ENCODE measurements at places on chromosomes 16 and 17. TPM values are rescaled to one million over a fixed set of nuclear protein-coding genes. Genes with fewer than 3 reads are reported as not detected.
A peak's percentile ranks its signal among the peaks of the same experiment; 100 is the strongest.

ZFPM1 gene
- total RNA-seq: 12.0 TPM

CCL5 gene
- 133 TPM for total RNA-seq

RPH3AL gene
- total RNA-seq: 1.7 TPM

ARHGDIG gene
- total RNA-seq: not detected

PIPOX gene
- total RNA-seq: 1.5 TPM

NLRC3 gene
- total RNA-seq: 28.4 TPM

KRTAP1-5 gene
- total RNA-seq: not detected

XYLT2 gene
- 41.3 TPM for total RNA-seq

TM4SF5 gene
- total RNA-seq: not detected

ASGR1 gene
- 1.2 TPM for total RNA-seq

HSPB9 gene
- not detected for total RNA-seq

GNGT2 gene
- total RNA-seq: 29.0 TPM

LPO gene
- not detected for total RNA-seq

KRT25 gene
- total RNA-seq: not detected

- H3K36me3 ChIP-seq: peaks cover 3% of the 10 kb centered on the region
- peaks cover 4% of the 10 kb centered on the region for H3K4me1 ChIP-seq
- no peak overlapping the region for H3K4me3 ChIP-seq
- DNase-seq: peak; percentile 13
- no peak overlapping the region for H3K27ac ChIP-seq
- peaks cover 15% of the 10 kb centered on the region for H3K27me3 ChIP-seq
Measured at GRCh38 chr16:9012848-9013507, 49.3 kb upstream of the USP7 start.

DNA sequence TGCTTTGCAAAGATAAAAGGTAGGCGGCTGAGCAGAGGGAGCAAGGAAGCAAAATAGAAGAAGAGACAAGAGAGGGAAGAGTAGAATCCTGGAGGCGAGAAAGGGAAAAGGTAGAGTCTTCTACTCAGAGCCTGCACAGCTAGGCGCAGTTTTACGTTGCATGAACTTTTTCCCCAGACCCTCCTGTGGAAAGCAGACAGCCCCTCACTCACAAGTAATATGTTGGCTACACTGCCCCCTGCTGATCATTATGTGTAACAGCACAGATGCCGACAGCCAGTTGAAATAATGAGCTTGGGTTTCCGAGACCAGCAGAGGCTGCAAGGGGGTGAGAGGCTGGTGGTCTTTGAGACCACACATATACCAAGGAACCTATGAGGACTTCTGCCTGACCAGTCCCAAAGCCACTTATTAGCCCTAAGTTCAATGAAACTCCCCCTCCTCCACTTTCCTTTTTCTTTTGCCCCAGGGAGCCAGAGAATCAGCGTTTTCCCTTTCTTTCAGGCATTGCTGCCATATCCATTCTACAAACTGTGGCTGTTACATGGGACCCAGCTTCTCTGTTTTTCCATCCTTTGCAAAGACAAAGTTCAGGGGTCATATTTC, 22.5 kb upstream of the CMTR2 start:
- H3K36me3 ChIP-seq: no peaks in the 10 kb centered on the region
- no peaks in the 10 kb centered on the region for H3K4me1 ChIP-seq
- DNase-seq: peak; percentile 25
- no peak overlapping the region for H3K4me3 ChIP-seq
- H3K27me3 ChIP-seq: peaks cover 32% of the 10 kb centered on the region

DNA sequence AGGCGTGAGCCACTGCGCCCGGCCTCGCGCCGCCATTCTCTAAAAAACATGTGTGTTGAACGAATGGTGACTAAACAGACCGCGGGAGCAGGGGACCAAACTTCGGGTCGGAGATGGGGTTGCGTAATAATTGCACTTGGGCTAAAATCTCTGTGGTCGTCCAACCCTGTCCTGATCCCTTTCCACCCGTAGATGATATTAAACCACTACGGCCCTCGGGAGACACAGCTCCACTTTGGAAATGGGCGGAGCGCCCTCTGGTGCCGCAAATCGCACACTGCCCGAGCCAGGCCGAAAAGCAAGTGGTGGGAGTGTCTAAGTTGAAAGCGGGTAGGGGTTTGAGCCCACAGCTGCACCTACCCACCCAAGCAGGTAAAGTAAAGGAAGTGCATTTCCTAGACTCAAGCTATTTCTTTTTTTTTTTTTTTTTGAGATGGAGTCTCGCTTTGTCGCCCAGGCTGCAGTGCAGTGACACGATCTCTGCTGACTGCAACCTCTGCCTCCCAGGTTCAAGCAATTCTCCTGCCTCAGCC, 17.0 kb downstream of the CAVIN1 start:
- H3K4me3 ChIP-seq: peak overlapping the region; percentile 12
- H3K36me3 ChIP-seq: no peaks in the 10 kb centered on the region
- peak; percentile 90 for DNase-seq
- H3K4me1 ChIP-seq: peaks cover 16% of the 10 kb centered on the region

GRCh38 chr17:43412166-43412565, 13.4 kb downstream of the ARL4D start:
- no peak for DNase-seq
- H3K27me3 ChIP-seq: peaks cover 8% of the 10 kb centered on the region
- no peak overlapping the region for H3K27ac ChIP-seq

GRCh38 chr17:55348749-55349354, 72.8 kb downstream of the MMD start:
- H3K4me1 ChIP-seq: peaks cover 33% of the 10 kb centered on the region
- no peak overlapping the region for H3K27ac ChIP-seq
- H3K4me3 ChIP-seq: no peak overlapping the region
- peaks cover 5% of the 10 kb centered on the region for H3K36me3 ChIP-seq
- peaks cover 2% of the 10 kb centered on the region for H3K27me3 ChIP-seq

GRCh38 chr17:82303944-82304808, 13.2 kb downstream of the CD7 start:
- peaks cover 8% of the 10 kb centered on the region for H3K36me3 ChIP-seq
- peak overlapping the region; percentile 93 for H3K4me3 ChIP-seq
- peak overlapping the region; percentile 100 for H3K27ac ChIP-seq
- H3K27me3 ChIP-seq: no peaks in the 10 kb centered on the region
- peaks cover 77% of the 10 kb centered on the region for H3K4me1 ChIP-seq
- peak; percentile 11 for DNase-seq

- no peaks in the 10 kb centered on the region for H3K4me1 ChIP-seq
- H3K27ac ChIP-seq: no peak overlapping the region
- H3K36me3 ChIP-seq: no peaks in the 10 kb centered on the region
Measured at GRCh38 chr16:7513429-7513828, 180.8 kb downstream of the RBFOX1 start.

- no peak for DNase-seq
- H3K27me3 ChIP-seq: peaks cover 3% of the 10 kb centered on the region
- no peaks in the 10 kb centered on the region for H3K4me1 ChIP-seq
- no peaks in the 10 kb centered on the region for H3K36me3 ChIP-seq
- H3K27ac ChIP-seq: no peak overlapping the region
- no peak overlapping the region for H3K4me3 ChIP-seq
Measured at GRCh38 chr16:27966756-27967155, 96.8 kb downstream of the GSG1L start.

GRCh38 chr17:4676791-4677190, 27.1 kb downstream of the PELP1 start:
- no peaks in the 10 kb centered on the region for H3K27me3 ChIP-seq
- no peak overlapping the region for H3K27ac ChIP-seq
- no peak overlapping the region for H3K4me3 ChIP-seq
- H3K4me1 ChIP-seq: peaks cover 11% of the 10 kb centered on the region

- peaks cover 41% of the 10 kb centered on the region for H3K36me3 ChIP-seq
- peak overlapping the region; percentile 96 for H3K27ac ChIP-seq
- no peaks in the 10 kb centered on the region for H3K27me3 ChIP-seq
- peak; percentile 48 for DNase-seq
- peaks cover 64% of the 10 kb centered on the region for H3K4me1 ChIP-seq
Measured at GRCh38 chr17:17835415-17836249, 1.2 kb downstream of the SREBF1 start.

DNA sequence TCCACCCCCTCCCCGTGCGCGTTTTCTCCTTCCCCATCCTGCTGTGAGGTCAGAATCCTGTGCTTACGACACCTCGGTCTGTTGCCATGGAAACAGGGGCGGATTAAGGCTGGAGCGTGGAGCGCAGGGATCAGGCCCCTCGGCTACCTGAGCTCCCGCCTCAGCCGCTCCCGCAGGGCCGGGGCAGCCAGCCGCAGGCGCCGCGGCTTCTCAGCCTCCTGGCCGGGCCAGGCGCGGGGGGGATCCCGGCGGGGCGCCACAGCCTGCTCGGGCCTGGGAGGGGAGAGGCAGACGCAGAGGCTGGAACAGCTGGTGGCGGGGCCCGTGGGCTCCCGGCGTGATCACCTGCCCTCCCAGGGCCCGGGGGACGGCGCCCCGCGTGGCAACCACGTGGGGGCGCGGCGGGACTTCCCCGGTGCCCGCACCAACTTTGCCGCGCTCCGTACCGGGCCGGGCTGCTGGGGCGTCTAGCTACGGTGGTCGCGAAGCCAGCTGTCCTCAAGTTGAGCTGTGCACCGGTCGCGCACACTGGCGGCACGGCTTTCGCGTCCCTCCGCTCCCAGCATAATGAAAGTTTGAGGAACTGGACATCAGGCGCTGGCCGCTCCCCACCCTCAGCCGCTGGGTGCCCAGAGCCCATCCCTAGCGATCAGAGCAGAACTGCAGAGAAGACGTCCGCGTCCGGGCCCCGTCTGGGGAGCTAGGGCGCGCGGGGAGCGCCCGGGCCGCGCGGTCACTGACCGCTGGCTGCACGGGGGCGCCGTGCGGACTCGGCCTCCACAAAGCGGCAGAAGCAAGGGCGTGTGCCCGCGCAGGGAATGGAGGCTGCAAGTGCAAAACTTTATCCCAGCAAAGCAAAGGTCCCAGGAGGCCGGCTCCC, 1.2 kb downstream of the RTN4RL1 start:
- H3K36me3 ChIP-seq: no peaks in the 10 kb centered on the region
- H3K4me1 ChIP-seq: peaks cover 9% of the 10 kb centered on the region
- H3K4me3 ChIP-seq: peak overlapping the region; percentile 59
- H3K27ac ChIP-seq: no peak overlapping the region
- H3K27me3 ChIP-seq: peaks cover 33% of the 10 kb centered on the region
- DNase-seq: peak; percentile 49

DNA sequence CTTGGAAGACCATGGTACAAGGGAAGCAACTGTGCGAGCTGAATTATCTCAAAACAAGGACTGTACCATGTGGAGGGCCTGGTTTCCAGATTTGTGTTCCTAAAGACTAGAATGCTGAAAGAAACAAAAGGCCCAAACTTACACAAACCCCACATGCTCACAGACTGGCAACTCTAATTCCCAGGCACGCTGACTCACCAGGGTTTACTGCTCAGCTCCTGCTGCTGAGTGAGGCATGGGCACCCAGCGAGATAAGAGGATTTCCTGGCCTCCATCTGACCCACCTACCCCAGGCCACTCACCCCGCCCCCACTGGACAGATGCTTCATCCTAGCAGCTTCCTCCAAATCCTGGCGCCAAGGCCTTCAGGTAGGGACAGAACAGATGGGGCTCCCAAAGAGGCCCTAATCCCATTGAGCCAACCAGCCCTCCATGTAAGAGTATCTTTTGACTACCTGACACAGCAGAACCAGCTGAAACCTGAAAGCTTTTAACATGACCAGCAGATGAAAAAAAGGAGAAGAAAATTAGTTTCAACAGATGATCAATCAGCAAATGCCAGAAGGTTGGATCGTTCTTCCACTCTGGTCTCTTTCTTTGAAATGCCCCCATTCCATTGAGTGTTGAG, 33.9 kb downstream of the DCUN1D3 start:
- peaks cover 6% of the 10 kb centered on the region for H3K36me3 ChIP-seq
- H3K27me3 ChIP-seq: no peaks in the 10 kb centered on the region
- peak; percentile 51 for DNase-seq
- no peak overlapping the region for H3K4me3 ChIP-seq
- H3K4me1 ChIP-seq: peaks cover 26% of the 10 kb centered on the region

DNA sequence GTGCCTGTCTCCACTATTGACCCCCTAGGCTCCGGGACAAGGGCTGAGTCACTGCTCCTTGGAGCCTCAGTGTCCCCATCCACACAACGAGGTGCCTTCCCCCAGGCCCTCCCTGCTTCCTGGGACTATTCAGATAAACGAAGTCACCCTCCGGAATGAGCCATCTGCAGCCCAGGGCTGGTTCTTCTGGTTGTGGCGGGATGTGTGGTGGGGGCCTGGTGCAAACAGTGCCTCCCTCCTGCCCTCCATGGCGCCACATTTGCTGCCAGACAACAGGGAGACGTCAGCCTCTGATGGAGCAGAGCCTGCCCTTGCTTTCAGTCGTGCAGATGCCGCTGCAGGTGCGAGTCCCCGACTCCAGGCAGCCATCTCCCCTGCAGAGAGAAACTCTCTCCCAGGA, 5.1 kb upstream of the KRT16 start:
- H3K4me3 ChIP-seq: no peak overlapping the region
- no peaks in the 10 kb centered on the region for H3K36me3 ChIP-seq
- no peaks in the 10 kb centered on the region for H3K4me1 ChIP-seq

DNA sequence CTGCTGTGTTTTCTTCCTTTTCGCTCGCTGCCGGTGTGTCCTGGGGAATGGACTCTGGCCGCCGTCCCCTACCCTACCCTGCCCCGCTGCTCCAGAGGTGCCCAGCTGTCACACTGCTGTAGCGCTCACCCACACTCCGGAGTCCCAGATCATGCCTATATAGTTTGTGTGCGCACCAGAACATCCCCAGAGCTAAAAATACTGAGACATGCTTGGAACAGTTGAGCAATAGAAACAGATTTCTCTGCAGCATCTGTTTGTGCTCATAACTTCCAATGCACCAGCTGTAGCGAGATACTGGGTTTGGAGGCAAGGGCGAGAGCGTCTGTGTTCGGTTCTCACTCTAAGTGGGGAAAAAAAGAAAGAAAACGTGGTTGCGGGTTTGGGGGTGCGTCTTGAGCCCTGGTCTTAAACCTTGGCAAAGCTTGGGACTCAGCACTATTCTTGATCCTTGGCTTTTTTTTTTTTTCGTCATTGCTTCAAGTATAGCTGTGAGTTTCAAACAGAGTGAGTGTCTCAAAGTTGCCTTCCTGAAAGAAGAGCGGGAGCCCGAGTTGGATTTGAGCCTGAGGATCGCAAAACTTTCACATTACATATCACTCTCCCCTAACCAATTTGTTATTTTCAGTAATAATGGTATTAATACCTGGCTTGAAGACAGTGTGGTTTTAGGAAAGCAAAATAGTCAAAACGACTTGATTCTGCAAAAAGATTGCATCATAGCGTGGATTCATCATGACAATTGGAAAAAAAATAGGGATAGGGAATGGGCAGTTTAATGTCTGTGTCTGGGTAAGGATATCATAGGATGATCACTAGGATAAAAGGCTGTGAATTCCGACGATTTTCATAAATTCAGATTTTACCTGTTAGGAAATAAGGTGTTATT, 621 bp downstream of the KCNJ2 start:
- H3K4me1 ChIP-seq: peaks cover 20% of the 10 kb centered on the region
- no peak for DNase-seq
- no peaks in the 10 kb centered on the region for H3K36me3 ChIP-seq
- H3K4me3 ChIP-seq: peak overlapping the region; percentile 57

- DNase-seq: no peak
- no peak overlapping the region for H3K27ac ChIP-seq
- H3K4me3 ChIP-seq: no peak overlapping the region
- peaks cover 2% of the 10 kb centered on the region for H3K4me1 ChIP-seq
Measured at GRCh38 chr17:12107905-12108304, 87.2 kb downstream of the MAP2K4 start.

GRCh38 chr17:29066606-29067005, 23.7 kb downstream of the PIPOX start:
- no peaks in the 10 kb centered on the region for H3K4me1 ChIP-seq
- no peak overlapping the region for H3K27ac ChIP-seq
- H3K36me3 ChIP-seq: no peaks in the 10 kb centered on the region
- H3K4me3 ChIP-seq: no peak overlapping the region

- H3K36me3 ChIP-seq: no peaks in the 10 kb centered on the region
- no peak for DNase-seq
- H3K27me3 ChIP-seq: no peaks in the 10 kb centered on the region
- H3K4me1 ChIP-seq: no peaks in the 10 kb centered on the region
- H3K27ac ChIP-seq: no peak overlapping the region
Measured at GRCh38 chr16:76634847-76635697, 357.9 kb downstream of the CNTNAP4 start.
